ENCODE measurements at places on chromosomes 6 and 20. TPM values are rescaled to one million over a fixed set of nuclear protein-coding genes. Genes with fewer than 3 reads are reported as not detected.

Gene SPATA25
- 0.52 TPM for total RNA-seq

Gene ISM1
- total RNA-seq = 0.24 TPM

Gene TAF4
- total RNA-seq = 16.9 TPM

Gene ADAM33
- not detected for total RNA-seq

Data from A549 treated with Hydrocortisone at 1 μM for 4 hours (cell line).